ENCODE measurements at places on chromosomes 4 and X. TPM values are rescaled to one million over a fixed set of nuclear protein-coding genes. Genes with fewer than 3 reads are reported as not detected.

Gene GAGE12D
- total RNA-seq: not detected

- no peak for DNase-seq
Observed at GRCh38 chr4:153014460-153014859, 78.3 kb downstream of the FHDC1 start.

DNA sequence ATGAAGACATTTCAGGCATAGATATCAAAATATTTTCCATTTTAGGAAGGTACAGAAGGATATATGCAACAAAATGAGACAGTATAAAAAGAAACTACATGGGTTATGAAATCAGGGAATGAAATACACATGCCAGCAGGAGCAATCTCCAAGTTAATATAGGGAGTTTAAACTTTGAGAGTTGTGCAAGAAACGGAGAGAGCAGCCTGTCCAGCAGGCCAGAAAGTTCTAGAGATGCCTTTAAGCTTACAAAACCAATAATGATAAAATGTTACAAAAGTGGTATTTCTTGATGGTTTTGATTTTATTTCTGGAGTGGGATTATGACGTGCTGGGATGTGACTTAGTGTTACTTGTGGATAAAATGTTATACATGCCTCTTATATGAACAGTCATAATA is 2047.9 kb downstream of the ARAP2 start:
- DNase-seq: no peak

Gene PIM2
- 1.5 TPM for total RNA-seq

GRCh38 chrX:26664919-26665318 is 448.9 kb downstream of the MAGEB5 start:
- no peak for DNase-seq

- DNase-seq: no peak
Observed at GRCh38 chrX:150047818-150048217, 109.5 kb upstream of the EOLA2 start.

DNA sequence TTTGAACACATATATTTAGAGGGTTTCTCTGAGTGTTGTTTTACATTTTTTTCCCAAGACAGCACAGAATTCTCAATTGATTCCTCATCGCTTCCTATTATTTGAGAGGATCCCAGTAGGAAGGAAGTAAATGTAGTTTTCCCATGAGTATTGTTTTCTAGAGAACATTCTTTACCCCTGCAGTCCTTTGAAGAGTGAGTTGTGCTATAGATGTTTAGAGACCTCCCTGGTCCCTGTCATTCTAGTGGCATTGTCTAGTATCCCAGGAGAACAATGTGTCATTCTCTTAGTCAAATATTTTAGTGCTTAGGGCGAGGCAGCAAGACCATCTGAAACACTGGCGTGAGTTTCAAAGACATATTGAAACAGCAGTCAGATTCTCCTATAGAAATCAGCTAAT is 32.5 kb downstream of the SORBS2 start:
- no peak for DNase-seq

- no peak for DNase-seq
Observed at GRCh38 chrX:91137883-91138282, 296.8 kb upstream of the PABPC5 start.

Gene IQSEC2
- total RNA-seq: 42.3 TPM

Gene TRIM60
- total RNA-seq: not detected

GRCh38 chrX:50003927-50004326 is 81.5 kb downstream of the CLCN5 start:
- DNase-seq: no peak

DNA sequence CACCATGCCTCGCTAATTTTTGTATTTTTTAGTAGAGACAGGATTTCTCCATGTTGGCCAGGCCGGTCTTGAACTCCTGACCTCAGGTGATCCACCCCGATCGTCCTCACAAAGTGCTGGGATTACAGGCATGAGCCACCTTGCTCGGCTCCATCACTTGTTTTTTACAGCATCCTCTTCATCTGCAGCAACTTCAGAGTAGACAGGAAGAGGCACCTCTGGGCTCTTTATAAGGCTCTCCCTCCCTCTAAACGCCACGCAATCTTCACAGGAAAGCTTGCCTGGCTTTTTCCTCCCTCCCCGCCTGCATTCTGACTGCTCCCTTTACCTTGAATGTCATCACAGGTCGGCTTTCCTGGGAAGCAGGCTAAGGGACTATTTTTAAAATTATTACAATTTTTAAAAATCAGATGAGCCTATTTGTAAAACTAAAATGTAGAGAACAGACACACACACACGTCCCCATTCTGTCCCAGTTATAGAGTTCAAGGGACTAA is 111.5 kb upstream of the LDB2 start:
- no peak for DNase-seq

DNA sequence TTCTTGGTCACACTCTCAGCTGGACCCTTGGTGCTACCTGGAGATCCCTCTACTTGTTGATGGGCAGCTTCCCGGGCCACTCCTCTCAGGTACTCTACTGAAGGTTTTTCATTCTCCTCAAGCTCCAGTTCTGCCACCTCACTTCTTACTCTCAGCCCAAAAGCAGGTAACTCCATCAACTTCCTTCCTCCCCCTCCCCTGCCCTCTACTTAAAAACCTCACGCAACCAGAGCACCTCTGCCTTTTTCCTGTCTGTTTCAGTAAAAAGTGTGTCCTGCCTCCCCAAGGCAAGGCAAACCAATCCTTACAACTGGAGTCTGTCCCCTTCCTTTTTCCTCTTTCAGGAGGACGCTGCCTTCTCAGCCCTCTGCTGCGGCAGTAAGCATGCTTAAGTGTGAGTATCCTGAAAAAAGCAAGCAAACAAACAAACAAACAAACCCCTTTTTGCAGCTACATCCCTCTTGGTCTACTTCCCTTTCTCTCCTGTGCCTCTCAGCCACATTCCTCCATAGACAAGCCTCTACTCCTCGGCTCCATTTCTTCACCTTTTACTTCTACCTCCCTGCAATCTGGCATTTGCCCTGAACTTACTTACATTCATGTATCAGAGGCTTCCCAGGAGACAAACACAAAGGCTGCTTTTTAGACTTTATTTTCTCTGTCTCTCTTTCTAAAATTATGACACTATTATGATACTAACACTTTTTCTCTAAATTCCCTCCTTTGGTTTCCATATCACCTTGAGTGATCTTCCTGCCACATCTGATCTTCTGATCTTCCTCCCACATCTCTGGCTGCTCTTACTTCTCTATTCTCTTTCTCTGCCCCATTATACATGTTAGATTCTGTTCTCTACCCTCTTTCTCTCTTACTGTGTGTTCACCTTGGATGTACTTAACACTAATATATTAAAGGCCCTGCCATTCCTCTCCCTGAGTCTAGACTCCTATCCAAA is 5.4 kb downstream of the ALPK1 start:
- no peak for DNase-seq

DNA sequence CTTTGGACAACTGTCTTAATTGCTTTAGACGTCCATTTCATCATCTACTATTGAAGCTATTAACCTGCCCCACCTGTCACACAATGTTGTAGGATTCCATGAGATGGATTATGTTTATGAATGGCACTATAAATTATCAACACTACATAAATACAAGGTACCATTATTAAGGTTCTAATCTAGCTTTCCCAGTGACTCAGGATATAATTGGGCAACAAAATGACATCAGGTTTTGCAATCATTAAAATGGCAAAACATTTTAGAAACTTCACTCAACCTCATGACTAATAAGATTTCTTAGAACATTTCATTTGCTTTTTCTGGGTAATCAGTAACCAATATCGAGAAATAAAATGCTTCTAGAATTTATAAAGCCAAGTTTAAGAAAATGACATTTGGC is 9.2 kb downstream of the HOPX start:
- DNase-seq: no peak

Gene GAGE12J
- total RNA-seq: not detected

Gene LRIT3
- total RNA-seq: 0.08 TPM

GRCh38 chr4:151953312-151953711 is 192.5 kb upstream of the GATB start:
- DNase-seq: no peak

DNA sequence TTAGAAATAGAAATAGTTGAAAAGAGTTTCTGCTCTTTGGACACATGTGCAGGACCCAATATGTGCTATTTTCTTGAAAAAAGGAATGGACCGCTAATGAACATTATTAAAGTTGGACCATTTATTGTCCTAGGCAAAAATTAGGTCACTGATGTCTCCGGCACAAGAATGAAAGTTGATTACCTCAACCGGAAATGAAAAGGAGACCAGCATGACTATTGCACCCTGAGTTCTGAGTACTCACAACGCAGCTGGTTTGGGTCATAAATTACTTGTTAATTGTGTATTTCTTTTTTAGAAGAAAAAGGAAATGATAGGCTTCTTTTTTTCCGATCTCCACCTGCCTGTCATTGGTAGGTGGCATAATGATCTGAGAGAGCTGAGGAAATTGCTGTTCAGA is 232.7 kb downstream of the ARHGAP24 start:
- no peak for DNase-seq

DNA sequence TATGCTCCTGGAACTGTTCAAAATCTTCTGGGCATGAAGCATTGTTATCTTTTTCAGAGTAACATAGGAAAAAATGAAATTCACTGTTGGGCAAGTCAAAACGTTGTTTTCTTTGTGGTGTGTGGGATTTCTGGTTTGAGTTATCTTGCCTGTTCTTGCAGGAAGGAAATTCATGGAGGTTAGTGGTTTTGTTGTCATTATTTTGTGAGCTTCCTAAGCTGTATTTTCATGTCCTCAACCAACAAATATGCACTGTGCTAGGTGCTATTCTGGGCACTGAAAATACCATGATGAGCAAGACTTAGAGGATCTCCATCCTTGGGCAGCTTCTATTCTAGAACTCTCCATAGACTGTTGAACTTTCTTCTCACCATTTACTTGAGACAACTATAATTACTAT is 16.9 kb downstream of the SPINK2 start:
- DNase-seq: no peak

GRCh38 chr4:10877076-10877475 is 192.5 kb upstream of the CLNK start:
- DNase-seq: no peak

Gene SASH3
- total RNA-seq: 2.4 TPM

DNA sequence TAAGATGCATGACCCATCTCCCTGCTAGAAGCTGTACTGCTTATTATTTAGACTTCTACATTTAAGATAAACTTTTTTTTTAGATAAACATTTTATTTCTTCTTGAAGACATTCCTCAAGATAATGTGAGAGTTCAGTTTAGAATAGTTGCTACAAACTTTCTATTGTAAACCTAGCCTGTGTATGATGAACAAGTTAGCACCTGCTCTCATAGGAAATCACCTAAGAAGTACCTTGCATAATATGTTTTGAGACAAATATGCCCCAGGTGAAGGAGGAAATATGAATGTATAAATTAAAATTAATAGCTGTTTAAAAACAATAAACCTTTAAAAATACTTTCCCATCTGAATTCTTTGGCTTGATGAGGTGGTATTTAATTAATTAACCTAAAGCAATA is 35.6 kb downstream of the RASGEF1B start:
- no peak for DNase-seq

DNA sequence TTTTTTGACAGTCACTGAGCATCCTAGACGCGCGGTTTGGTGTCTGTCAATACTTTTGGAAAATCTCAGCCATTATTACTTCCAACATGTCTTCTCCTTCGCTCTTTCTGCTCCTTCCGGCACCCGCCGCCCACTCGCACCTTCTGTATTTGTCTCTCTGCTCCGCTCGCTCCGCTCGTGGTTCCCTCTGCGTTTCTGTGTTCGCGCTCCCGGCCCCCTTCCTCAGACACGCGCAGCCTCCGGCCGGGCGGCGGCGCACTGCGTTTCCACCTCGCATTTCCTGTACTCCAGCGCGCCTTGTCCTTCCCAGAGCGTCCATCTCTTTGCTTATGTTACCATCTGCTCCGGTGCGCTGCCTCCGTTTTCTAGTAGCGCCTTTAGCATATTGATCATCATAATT is 21.1 kb downstream of the PDE6B start:
- peak; percentile 36 for DNase-seq

Gene UGT2A1
- total RNA-seq: not detected

GRCh38 chrX:71619986-71620385 is 1.7 kb upstream of the CXCR3 start:
- no peak for DNase-seq

DNA sequence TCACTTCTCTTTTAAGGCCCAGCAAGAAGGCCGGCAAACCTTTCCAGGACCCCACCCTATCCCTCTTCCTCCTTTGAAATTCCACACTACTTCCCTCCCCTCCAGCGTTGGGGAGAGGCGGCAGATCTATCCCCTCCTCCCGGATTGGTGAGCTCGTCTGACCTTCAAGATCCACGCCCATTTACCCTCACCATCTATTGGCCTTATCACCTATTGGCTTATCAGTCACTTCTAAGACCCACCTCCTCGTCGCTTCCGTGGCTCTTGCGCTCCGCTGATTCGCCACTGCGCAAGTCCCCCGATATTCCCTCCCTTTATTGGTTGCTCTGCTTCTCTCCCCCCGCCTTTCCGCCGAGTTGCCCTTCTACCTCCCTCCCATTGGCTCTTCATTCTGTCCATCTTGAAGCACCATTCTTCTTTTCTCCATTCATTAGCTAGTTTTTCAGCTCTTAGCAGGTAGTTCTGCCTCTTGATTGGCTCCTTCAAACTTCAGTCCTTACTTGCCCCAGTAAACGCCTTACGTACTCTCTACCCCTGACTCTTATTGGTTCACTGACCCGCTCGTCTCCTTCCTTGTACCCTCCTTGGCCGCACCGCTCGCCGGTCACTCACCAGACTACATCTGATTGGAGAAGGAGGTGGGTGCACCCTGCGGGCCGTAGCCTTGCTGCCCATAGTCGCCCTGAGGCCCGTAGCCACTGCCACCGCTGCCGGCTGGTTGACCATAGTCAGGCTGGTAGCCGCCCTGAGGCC is 4.8 kb upstream of the PRICKLE3 start:
- DNase-seq: peak; percentile 93

GRCh38 chr4:26311633-26312032 is 9.2 kb upstream of the RBPJ start:
- no peak for DNase-seq

- DNase-seq: no peak
Observed at GRCh38 chrX:101386542-101386885, 523 bp upstream of the BTK start.

Gene PABPC1L2A
- total RNA-seq: not detected

GRCh38 chr4:163484906-163485305 is 9.6 kb upstream of the TMA16 start:
- no peak for DNase-seq

- no peak for DNase-seq
Observed at GRCh38 chr4:3239303-3239702, 9.7 kb upstream of the MSANTD1 start.

DNA sequence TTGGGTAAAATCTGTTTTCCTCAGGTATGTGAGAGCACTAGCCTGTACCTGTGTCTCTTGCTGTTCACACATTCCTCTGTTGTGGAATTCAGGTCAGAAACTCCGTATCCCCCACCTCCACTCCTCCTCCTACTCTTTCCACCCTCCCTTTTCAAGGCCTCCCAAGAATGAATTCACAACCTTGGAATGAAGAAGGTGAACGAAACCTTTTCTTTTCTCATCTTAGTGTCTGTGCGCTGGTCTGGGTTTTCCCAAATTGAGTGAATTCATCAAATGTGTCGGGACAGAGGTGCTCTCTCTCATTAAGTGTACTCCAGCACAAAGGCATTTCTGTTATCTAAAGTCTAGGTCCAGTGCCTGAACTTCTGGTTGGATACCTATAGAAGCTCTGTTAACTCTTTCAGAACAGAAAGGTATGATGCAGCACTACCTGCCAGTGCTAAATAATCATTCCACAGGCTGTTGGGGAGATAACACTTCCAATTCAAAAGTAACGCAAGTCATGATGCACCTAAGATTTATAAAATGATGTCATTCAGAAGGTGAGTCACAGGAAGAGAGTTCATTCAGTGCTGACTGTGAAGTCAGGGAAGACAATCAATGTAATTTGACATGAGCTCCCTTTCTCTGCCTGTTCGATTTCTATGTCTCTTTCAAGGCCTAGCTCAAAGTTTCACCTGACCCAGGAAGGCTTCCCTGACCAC is 41.9 kb downstream of the COL4A6 start:
- DNase-seq: no peak

GRCh38 chr4:89275587-89275986 is 32.0 kb downstream of the GPRIN3 start:
- no peak for DNase-seq
